ENCODE measurements at places on chromosomes 2 and 18. TPM values are rescaled to one million over a fixed set of nuclear protein-coding genes. Genes with fewer than 3 reads are reported as not detected.
A peak's percentile ranks its signal among the peaks of the same experiment; 100 is the strongest.

The DNER gene
- 0.27 TPM for total RNA-seq

DNA sequence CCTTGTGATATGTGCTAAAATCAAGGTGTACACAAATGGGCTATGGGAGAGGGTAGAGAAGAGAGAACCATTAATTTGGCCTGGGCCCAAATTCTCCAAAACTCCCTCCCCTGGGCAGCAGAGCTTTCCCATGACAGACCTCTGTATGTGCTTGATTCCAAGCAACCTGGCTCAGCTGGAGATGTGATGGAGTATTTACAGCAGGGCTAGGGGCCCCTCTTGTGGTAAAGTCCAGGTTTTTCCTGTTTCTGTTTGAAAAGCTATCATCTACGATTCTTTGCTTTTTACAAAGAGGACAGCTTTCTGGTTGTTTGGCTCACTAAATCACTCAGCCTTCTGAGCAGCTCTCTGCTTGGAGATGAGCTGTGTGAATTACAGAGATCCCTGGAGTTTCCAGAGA lies 40.3 kb downstream of the KCNS3 start:
- H3K36me3 ChIP-seq = no peaks in the 10 kb centered on the region
- no peak overlapping the region for H3K4me3 ChIP-seq
- DNase-seq = no peak
- H3K4me1 ChIP-seq = peaks cover 3% of the 10 kb centered on the region
- no peaks in the 10 kb centered on the region for H3K27me3 ChIP-seq

The RESP18 gene
- total RNA-seq = not detected

- H3K27ac ChIP-seq = no peak overlapping the region
- no peak for DNase-seq
- no peaks in the 10 kb centered on the region for H3K36me3 ChIP-seq
Observed at GRCh38 chr18:12628706-12629702, 28.9 kb downstream of the SPIRE1 start.

DNA sequence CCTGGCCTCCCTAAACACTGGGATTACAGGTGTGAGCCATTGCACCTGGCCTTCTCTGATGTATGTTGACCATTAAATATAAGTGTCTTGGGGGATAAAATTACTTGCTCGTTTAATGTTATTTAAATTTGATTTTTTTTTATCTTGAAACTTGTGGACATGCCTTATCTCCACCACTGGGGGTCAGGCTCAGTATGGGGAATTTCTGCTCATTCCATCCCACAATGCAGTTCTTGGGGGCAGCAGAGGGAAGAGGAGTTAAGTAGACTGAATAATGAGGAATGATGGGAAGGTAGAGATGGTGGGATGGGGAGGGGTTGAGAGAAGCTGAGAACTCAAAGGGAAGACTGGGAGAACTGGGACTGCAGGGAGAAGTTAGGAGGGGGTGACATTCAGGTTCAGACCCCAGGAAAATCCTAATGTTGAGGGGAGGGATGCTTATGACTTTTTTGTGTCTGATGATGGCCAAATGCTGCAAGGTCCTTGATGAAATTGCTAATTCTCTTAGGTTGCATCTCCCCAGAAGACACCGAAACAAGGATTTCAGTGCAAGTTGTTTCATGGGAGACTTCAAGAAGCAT lies 174.2 kb downstream of the MIB1 start:
- H3K27ac ChIP-seq = no peak overlapping the region
- no peaks in the 10 kb centered on the region for H3K36me3 ChIP-seq

DNA sequence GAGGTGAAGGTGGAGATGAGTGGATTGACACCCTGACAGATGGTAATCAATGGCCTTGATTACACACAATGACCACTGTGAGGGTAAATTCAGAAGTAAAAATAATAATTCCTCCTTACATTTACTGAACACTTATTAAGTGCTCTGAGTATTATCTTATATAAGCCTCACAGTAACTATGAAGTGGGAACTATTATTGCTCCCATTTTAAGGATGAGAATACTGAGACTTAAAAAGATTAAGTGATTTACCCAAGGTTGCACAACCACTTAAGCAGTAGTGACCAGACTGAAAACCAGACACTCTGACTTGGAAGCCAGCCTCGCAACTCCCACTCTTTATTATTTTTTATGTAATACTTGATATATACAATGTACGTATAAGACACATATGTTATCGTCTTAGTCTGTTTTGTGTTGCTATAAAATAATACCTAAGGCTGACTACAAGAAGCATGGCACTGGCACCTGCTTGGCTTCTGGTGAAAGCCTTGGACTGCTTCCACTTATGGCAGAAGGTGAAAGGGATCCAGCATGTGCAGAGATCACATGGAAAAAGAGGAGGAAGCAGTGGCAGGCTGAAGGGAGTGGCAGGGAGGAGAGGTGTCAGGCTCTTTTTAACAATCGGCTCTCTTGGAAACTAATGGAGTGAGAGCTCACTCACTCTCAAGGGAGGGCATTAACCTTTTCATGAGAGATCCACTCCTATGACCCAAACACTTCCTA lies 41.5 kb upstream of the C1D start:
- H3K27ac ChIP-seq = no peak overlapping the region
- no peaks in the 10 kb centered on the region for H3K27me3 ChIP-seq
- no peak overlapping the region for H3K4me3 ChIP-seq
- DNase-seq = no peak
- H3K4me1 ChIP-seq = no peaks in the 10 kb centered on the region

- H3K4me1 ChIP-seq = peaks cover 26% of the 10 kb centered on the region
- H3K4me3 ChIP-seq = peak overlapping the region; percentile 30
- no peaks in the 10 kb centered on the region for H3K36me3 ChIP-seq
Observed at GRCh38 chr2:13000664-13001363, 284.1 kb downstream of the TRIB2 start.
